Activated CD4-positive, CD25-positive, alpha-beta regulatory T cell treated with anti-CD3 and anti-CD28 coated beads, Interleukin-2, amount 50 U/mL, for 72 hours (primary cell): ENCODE measurements at places on chromosomes 6 and 20.

DNA sequence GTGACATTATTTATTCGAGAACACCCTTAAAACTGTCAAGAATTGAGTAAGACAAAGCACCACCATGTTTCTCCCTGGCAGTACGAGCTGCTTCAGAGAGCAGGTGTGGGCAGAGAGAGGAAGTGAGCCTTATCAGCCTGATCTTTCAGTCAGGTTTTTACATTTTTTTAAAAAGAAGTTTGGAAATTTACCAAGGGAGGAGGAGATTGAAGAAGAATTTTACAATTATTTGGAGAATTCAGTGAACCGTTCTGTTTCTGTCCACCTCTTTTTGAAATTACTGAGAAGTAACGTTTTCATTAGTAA, 75.5 kb downstream of the ZDHHC14 start:
- DNase-seq: no peak

DNA sequence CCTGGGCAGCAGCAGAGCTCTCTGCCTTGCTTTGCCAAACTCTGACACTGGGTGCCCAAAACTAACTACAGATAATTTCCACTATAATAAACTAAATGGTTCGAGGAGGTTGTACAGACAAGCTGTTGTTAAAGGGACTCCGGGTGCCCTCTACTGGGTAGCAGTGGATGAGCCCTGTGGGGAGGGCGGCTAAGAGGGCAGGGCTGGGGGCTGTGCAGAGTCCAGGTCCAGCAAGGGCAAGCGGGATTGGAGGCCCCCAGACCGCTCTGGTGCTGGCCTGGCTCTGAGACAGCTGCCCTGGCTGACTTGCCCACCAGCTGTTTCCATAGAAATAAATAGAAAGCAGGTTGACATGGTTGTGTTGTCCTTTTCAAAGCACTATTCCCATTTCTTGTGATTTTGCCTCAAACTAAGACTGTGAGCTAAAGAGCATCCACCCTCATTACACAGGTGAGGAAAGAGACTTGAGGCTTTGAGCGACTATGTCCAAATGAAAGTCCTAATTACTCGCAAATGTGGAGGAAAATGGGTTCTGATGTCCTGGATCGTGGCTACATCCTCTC, 167.6 kb upstream of the CST7 start:
- DNase-seq: peak; percentile 27

GRCh38 chr6:166600931-166601330, 14.5 kb upstream of the RAMACL start:
- no peak for DNase-seq

DNA sequence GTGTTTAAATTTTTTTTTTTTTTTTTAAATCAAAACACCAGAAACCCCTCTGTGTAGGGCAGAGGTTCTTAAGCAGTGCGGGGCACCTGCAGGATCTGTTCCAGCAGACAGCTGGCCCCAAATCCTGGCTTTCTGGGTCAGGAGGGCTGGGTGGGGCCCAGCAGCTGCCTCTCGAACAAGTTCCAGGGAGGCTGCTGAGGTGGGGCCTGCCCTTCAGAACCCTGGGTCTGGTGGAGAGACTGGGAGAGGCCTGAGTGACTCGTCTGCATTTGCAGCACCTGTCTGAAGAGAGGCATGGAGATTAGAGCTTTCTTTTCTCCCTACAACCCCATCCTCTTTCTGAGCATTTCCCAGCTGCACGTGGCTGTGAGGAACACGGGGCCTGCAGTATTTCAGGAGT, 8.4 kb downstream of the PSMG4 start:
- no peak for DNase-seq

DNA sequence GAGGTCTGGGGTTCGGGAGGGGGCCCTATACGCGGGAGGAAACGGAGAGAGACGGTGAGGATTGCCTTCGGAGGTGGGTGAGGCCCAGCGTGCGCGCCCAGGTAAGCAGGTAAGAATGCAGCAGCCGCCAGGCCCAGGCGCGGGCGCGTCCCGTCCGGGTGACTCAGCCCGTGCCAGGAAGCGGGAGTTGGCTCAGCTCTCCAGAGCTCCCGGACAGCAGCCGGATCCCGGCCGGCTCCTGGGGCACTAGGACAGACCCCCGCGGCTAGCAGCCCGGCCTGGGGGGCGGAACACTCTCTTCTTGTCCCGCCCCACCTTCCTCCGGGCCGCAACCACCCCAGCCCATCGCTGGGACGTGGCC, 1.5 kb upstream of the MDFI start:
- no peak for DNase-seq

GRCh38 chr20:4165984-4166725, 150.8 kb upstream of the RNF24 start:
- no peak for DNase-seq

- DNase-seq: no peak
These were observed 96.2 kb downstream of the OTOR start for GRCh38 chr20:16844406-16844805.

DNA sequence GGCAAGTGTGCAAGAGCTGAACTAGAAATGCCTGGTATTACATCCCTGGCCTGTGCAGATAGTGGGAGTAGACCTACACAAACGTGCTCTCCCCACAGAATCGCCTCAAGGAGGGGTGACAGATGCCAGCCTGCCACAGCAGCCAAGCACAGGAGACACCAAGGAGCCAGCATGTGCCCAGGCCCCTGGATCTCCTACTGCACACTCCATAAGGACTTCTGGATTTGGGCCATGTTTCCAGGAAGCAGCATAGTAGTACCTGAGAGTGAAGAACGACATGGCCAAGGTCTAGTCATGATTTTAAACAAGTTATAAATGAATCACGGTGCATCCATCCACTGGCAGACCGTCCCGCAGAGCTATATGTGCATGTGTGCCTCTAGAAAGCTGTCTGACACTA, 232.2 kb downstream of the SYNDIG1 start:
- DNase-seq: no peak

DNA sequence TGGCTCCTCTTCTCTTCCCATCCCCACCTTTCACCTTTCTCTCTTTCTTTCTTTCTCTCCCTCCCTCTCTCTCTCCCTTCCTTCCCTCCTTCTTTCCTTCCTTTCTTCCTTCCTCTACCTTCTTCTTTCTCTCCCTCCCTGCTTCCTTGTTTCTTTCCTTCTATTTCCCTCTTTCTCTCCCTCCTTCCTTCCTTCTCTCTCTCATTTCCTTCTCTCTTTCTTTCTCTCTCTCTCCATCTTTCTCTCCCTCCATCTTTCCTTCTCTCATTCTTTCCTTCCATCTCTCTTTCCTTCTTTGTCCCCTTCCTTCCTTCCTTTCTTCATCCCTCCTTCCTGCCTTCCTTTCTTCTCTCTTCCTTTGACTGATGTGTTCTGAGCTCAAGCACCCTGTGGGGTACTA, 1467.0 kb upstream of the DEFB115 start:
- no peak for DNase-seq

GRCh38 chr6:63685446-63686379, 50.1 kb downstream of the PHF3 start:
- DNase-seq: no peak

- DNase-seq: no peak
These were observed 135.5 kb downstream of the LRRC1 start for GRCh38 chr6:53930330-53930729.

- DNase-seq: peak; percentile 44
These were observed 539 bp downstream of the CDYL start for GRCh38 chr6:4776493-4777393.

GRCh38 chr6:138662471-138662870, 111.1 kb upstream of the CCDC28A start:
- DNase-seq: no peak

DNA sequence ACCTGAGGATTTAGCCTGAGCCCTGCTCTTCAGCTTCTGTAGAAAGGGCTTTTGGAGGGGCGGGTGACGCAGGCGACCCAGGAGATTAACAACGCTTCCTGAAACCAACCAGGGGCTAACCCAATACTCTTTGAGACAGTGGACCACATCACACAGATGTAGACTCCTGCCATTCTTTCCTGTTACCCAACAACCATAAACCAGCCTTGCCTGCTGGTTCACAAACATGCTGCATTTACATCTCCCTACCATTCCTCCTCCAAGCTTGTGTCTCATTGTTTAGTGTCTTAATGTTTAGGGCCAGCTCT, 28.3 kb downstream of the PPP1R16B start:
- DNase-seq: no peak

DNA sequence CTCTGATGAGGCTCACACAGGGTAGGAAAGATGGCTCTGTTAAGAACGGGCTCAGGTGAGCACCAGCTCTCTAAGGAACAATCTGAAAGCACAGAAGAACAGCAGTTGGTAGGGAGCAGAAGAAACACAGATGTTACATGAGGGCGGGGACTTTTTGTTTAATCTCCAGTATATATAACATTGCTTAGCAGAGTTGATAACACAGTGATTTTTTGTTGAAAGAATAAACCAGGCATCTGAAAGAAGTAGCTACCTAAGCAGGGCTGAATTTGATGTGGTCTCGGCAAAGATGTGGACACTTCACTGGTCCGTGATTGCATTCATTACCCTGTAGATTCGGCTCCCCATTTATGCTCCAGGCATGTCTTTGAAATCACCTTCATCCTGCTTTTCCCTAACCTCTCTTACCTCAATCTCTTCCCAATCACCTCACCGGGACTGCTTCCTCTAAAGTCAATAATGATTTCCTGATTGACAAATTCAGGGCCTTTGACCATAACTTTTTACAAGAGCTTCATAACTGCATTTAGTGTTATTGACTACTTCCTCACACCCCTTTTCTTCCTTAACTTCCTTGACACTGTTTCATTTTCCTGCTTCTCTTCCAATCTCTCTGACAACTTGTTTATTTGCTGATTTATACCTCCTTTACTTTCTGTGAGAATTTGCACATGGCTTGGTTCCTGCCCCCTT, 34.4 kb downstream of the SAMD3 start:
- DNase-seq: no peak
